Substantia nigra (tissue), 51 donors: ENCODE measurements at places on chromosomes 13 and 19.

GRCh38 chr13:46116653-46117502, 12.0 kb upstream of the CPB2 start:
- no peak for DNase-seq

GRCh38 chr13:75666646-75667351, 30.7 kb downstream of the LMO7 start:
- DNase-seq, result no peak

DNA sequence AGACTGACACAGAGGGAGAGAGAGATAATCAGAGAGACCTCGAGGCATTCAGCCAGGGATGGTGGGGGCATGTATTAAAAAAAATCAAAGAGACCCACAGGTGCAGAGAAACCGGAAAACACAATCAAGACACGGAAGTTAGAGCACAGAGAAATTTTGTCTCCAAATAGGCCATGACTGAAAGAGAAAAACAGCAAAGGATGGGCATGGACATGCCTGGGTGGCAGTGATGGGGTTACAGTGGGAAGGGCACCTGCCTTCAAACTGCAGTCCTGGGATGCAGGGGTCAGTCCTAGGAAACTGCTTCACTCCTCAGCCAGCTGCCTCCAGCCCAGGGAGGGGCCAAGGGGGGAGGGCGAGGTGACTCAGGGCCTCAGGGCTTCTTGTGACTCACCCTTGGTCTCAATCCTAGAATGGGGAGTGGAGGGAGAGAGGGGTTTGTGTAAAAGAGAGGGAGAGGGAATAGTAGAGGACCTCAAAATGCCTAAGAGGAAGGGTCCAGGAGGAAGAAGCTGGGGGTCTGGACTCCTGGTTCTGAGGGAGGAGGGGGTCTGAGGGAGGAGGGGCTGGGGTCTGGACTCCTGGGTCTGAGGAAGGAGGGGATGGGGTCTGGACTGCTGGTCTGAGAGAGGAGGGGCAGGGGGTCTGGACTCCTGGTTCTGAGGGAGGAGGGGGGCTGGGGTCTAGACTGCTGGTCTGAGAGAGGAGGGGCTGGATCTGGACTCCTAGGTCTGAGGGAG, 3.6 kb upstream of the KCNN4 start:
- DNase-seq, result no peak

- DNase-seq, result no peak
Observed at GRCh38 chr13:79423340-79423739, 17.3 kb upstream of the RBM26 start.

- no peak for DNase-seq
Observed at GRCh38 chr13:46374710-46375109, 12.3 kb downstream of the RUBCNL start.

- DNase-seq, result no peak
Observed at GRCh38 chr13:93687261-93687660, 460.7 kb downstream of the GPC6 start.

DNA sequence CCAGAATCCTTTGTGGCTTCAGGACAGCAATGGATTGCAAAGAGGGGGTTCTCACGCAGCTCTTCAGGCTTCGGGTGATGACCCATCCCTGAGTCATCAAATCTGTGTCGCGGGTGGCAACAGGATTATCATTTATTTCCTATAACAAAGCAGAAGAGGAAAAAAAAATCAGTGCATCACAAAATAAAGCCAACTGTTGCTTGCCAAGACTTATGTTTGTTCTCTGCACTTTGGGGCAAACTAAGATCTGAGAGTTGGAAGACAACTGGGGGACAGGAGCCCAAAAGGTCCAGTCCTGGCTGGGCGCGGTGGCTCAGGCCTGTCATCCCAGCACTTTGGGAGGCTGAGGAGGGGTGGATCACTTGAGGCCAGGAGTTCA, 6.4 kb downstream of the GNA15 start:
- DNase-seq, result no peak

DNA sequence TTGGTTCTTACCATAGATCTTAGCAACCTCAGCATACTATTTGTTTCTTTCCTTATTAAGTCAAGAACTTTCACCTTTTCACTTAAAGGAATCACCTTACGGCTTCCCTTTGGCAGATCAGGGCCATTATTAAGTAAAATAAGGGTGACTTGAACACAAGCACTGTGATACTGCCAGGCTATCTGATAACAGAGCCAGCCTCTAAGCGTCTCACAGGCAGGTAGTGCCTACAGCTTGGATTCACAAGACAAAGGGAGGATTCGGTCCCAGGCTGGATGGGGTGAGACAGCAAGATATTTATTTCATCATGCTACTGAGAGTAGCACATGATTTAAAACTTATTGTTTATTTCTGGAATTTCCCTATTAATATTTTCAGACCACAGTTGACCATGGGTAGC, 218.6 kb downstream of the FOXO1 start:
- no peak for DNase-seq

DNA sequence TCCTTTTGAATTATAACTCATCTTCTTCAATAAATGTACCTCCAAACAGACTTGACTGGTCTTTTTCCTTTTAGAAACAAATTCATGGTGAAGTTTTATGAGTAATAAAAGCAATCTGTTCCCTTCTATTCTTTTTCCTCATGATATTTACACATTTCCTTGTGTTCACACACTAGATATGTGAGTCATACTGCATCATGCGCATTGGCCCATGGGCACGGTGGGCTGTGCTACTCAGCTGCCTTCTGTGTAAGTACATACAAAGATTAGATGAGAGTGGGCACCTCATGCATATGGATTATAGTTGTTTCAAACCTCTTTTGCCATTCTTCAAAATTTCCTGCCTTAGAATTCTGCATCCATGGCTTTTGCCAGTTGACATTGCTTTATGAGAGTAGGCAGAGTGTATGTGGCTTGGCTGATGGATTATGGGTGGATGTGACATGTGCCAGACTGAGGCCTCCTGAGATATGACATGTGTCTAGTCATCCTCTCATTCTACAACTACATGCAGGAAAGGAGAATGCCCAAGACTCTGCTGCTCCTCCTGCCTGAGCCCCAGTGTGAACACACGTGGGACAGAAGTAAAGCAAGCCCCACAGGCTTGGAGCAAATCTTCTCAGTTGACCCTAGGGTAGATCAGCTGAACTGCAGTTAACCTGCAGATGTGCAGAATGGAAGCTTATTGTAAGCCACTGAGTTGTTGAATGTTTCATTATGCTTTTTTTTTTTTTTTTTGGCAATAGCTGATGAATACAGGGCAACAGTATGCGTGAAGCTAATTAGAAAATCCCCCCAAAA, 109.9 kb downstream of the RBM26 start:
- no peak for DNase-seq
